OCI-M1 (cell line): ENCODE measurements at places on chromosomes 11 and 22.

GRCh38 chr22:29205594-29206371, at the start of gene EMID1:
Gene EMID1, plus strand, starts transcription at chr22:29205896. Its CDS starts 143 bp downstream, at chr22:29206039.
- peak; percentile 43 for DNase-seq

- no peak for DNase-seq
Measured at GRCh38 chr11:32526760-32527159, 56.9 kb upstream of the EIF3M start.

DNA sequence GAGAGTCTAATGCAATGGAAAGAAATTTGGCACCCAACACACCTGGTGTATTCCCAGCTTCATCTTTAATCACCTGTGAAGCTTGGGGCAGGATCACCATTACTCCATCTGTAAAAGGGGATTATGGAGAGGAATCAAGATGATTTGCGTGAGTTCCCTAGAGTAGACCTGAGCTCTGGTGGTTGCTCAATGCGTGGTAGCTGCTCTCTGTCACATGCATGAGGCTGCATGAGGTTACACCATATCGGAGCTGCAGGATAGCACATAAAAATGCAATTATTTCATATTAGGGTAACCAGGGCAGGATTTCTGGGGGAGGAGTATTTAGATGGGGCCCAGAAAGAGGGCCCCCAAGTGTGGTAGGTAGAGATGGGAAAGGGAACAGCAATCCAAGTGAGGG, 35.3 kb upstream of the CLMP start:
- DNase-seq, result no peak

- no peak for DNase-seq
Measured at GRCh38 chr22:44538518-44539315, 40.7 kb upstream of the RTL6 start.

DNA sequence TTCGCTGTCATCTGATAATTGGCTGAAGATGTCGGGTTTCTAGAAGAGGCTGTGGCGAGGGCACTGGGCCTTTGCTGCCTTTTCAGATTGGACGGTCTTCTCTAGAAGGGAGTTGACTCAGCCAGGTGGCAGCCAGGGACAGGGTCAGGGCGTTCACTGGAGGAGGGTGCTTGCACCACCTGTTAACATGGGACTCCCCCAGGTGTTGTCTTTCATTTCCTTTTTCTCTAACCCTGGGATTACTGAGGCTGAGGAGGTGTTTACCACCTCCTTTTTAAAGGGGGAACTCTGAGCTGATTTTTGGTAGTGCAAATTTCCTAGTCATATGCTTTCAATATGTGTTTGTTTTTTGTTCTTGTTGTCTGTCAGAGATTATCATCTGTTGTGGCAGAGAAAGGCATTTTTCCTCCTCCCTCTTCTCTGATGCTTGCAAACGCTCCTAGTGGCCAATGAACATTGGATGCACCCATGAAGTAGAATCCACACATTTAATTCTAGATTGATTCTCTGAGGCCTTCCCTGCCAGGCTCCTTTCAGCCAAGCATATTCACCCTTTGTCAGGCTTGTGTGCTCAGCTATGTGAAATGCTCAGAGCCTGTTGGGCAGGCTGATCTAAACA, 54.1 kb downstream of the LDLRAD3 start:
- no peak for DNase-seq

GRCh38 chr22:48491451-48491941, 1336.2 kb downstream of the BRD1 start:
- DNase-seq, result no peak

DNA sequence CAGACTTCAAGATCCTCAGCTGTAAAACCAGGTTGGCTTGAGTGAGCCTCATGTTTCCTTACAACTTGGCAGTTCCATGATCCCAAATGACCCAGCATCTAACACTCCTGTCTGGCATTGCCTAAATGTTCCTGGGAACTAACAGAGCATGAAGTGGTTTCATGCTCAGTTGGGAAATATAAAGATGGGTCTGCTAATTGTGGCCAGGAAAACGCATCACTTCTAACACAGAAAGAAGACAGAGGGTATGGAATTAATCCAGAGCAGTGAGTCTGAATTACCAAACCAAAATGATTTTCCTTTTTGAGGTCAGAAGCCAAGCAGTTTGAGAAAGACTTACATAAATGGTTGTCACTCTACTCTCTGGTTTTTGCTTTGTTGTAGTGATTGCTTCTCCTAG, 60.5 kb upstream of the MMP13 start:
- no peak for DNase-seq

DNA sequence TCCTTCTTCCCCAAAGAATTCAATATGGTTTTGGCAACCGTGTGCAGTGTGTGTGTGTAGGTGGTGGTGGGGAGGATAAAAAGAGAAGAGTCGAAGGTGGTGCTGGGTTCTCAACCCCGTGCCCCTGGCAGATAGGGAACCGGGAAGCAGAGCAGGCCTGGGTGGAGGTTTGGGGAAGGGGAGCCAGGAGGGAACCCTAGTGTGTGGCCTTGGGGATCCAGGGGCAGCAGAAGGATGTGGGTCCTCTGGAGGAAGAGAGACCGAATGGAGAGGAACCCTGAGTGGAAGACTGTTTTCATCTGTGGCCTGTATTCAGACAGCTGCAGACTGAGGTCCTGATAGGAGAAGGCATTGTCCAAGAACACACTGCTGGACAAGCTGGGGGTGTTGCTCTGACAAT, 73.3 kb upstream of the B3GAT1 start:
- no peak for DNase-seq

- no peak for DNase-seq
Measured at GRCh38 chr11:34072832-34073231, 21.3 kb downstream of the CAPRIN1 start.

DNA sequence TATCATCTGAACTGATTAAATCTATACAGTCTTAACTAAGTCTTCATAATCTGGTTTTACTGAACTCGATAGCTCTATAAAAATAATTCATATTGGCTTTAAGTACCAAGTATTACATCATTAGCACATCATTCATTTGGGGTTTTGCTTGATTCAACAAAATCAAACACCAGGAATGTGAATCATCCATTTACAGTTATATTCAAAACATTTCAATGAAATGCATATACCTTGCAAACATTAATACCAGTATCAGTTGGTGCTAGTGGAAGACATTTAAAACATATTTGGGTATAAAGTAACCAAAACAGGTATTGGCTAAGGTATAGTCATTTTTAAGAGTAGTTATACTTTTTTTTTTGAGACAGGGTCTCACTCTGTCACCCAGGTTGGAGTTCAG, 12.2 kb upstream of the CCDC89 start:
- DNase-seq, result no peak

DNA sequence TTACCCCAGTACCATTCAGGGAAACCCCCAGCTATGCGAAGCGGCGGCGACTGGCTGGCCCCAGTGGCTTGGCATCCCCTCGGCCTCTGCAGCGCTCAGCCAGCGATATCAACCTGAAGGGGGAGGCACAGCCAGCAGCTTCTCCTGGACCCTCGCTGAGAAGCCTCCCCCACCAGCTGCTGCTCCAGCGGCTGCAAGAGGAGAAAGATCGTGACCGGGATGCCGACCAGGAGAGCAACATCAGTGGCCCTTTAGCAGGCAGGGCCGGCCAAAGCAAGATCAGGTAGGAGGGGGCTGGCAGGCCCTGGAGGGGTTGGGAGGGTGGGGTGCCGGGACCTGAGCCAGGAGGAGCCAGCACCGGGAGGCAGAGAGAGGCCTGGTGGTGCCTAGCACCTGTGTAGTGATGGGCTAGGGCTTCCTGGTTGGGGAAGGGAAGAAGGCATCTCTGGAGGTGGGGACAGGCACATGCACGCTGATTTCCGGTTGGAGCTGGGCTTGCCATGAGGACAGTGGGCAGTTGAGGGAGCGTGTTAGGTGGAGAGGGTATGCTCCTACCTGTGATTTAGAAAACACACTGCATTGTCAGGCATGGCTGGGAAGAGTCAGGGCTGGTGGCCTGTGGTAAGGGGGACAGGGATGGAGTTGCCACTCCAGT, 22.3 kb downstream of the SHANK3 start:
- DNase-seq, result no peak

DNA sequence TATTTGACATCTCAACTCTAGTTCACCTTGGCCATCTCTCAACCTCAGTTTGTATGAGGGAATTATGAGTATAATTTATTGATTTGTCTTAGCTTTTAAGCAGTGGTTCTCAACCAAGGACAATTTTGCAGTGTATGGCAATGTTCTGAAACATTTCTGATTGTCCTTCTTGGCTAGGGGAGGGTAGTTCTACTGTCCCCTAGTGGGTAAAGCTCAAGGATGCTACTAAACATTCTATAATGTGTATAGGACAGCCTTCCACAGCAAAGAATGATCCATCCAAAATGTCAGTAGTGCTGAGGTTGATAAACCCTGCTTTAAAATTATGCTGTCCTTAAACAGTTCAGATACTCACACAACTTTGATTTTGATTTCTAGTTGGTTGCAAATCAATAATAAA, 78.1 kb upstream of the ALKBH3 start:
- peak; percentile 52 for DNase-seq

GRCh38 chr11:132864811-132865576, 667.3 kb downstream of the OPCML start:
- no peak for DNase-seq

- DNase-seq, result no peak
Measured at GRCh38 chr11:93659196-93659595, 2.3 kb upstream of the CEP295 start.

- DNase-seq, result no peak
Measured at GRCh38 chr11:113192121-113192925, 122.1 kb upstream of the TTC12 start.

- no peak for DNase-seq
Measured at GRCh38 chr11:11125618-11126017, 227.4 kb downstream of the CSNK2A3 start.

- peak; percentile 63 for DNase-seq
Measured at GRCh38 chr11:60129853-60130252, 41.4 kb downstream of the MS4A2 start.

- DNase-seq, result no peak
Measured at GRCh38 chr11:62431171-62431901, 12.5 kb downstream of the SCGB1A1 start.

DNA sequence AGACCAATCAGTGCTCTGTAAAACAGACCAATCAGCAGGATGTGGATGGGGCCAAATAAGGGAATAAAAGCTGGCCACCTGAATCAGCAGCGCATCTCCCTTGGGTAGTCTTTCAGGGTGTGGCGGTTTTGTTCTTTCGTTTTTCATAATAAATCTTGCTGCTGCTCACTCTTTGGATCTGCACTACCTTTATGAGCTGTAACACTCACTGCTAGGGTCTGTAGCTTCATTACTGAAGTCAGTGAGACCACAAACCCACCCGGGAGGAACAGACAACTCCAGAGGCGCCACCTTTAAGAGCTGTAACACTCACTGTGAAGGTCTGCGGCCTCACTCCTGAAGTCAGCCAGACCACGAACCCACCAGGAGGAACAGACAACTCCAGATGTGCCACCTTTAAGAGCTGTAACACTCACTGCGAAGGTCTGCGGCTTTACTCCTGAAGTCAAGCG, 175.5 kb upstream of the PDGFD start:
- DNase-seq, result no peak

DNA sequence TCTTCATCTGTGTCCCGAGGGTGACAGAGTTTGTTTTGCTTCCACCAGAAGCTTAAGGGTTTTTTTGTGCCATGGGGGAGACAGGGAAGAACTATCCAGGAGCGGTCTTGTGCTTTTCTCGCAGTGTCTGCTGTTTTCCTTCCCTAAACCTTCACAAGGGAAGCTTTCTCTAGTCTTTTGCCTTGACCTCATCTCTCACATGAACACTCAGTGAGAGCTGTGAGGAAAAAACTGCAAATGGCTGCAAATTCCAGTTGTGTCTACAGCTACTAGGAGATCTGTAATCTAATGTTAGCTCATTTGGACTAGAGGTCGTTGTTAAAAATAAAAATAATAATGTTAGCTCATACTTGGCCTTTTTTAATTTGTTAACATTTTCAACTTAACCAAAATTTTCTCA, 264.7 kb upstream of the SESN3 start:
- DNase-seq, result no peak

DNA sequence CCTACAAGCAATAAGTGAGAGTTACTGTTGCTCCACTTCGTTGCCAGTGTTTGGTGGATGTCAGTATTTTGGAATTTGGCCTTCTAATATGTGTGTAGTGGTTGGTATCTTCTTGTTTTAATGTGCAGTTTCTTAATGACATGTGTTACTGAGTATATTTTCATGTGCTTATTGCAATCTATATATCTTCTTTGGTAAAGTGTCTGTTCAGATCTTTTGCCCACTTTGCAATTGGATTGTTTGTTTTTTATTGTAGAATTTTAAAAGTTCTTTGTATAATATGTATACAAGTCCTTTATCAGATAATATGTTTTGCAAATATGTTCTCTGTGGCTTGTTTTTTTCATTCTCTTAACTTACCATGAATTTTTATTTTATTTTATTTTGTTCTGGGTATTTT, 7.7 kb downstream of the OR51V1 start:
- no peak for DNase-seq

GRCh38 chr11:29809121-29809520, 207.7 kb downstream of the KCNA4 start:
- DNase-seq, result no peak

DNA sequence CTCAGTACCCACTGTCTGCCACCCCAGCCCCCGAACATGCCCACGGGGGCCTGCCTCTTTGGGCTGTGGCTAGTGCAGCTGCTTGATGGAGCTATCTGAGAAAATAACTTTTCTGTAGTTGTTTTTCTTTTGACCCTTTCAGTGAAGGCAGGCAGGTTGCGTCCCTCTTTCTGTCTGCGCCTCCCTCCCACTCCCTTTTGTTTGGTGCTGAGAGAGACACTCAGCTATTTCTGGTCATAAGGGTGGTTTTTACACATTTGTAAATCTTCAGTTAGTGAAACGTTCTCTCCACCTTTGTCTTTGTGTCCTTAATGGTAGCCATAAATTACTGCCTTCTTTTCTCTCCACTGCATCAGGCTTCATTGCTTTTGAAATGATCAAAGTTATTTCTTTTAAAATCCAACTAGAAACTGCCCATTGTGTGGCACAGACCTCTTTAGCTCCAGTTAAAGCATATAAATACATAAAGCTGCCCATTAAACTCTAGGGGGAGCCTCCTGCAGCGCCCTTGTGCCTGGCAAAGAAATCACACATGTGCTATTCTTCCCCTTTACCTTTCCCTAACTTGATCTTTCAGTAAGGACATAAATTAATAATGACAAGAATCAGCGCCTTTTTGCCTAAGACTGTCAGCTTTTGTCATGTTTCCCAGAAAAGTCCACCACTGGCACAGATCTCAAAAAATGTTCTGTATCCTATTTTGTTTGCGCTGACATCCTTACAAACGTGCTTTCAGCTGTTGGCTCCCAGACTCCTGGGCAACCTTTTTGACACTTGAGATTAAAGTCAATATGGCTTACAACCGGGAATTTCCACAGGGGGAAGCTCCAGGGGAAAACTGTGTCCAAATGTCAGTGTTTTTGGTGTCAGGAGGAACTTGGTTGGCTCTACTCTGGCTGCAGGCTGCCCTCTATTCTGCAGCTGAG, 1.7 kb upstream of the SCUBE2 start:
- DNase-seq, result peak; percentile 35
